ENCODE measurements at places on chromosomes 12 and 14.

- DNase-seq, result no peak
These were observed 88.9 kb downstream of the NTF3 start for GRCh38 chr12:5520831-5521230.

GRCh38 chr14:45258805-45259204, 5.8 kb upstream of the MIS18BP1 start:
- no peak for DNase-seq

GRCh38 chr12:56657416-56658379, 11.9 kb upstream of the ATP5F1B start:
- DNase-seq, result no peak

GRCh38 chr14:92502541-92503286, 10.9 kb upstream of the RIN3 start:
- DNase-seq, result no peak

GRCh38 chr12:16330560-16330959, 16.9 kb upstream of the MGST1 start:
- no peak for DNase-seq

DNA sequence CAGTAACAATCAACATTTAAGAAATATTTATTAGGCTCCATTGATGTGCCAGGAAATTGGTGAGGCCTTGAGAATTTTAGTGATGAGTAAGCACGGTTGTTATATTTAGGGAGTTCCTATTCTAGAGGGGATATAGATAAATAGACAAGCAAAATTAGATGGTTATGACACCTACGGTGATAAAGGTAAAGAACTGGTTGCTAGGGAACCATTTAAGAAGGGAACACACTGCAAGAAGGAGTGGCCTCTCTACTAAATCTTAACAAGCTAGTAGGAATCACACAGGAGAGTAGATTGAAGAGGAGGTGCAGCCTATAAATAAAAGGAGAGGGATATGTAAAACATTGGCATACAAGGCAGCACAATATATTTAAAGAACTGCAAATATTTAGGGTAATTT, 155.2 kb downstream of the LRIG3 start:
- DNase-seq, result no peak

- no peak for DNase-seq
These were observed 63.9 kb downstream of the FZD10 start for GRCh38 chr12:130226126-130226525.

GRCh38 chr12:69686731-69687130, 12.4 kb downstream of the BEST3 start:
- no peak for DNase-seq

- no peak for DNase-seq
These were observed 57.2 kb downstream of the ATF7IP start for GRCh38 chr12:14422516-14423230.

Data from memory B cell (primary cell).